Fibroblast of lung (primary cell): ENCODE measurements at places on chromosomes 16 and 17. TPM values are rescaled to one million over a fixed set of nuclear protein-coding genes. Genes with fewer than 3 reads are reported as not detected.

The TMIGD1 gene
- total RNA-seq = not detected in 2 replicates

The AGRP gene
- total RNA-seq = not detected in 2 replicates

The MGRN1 gene
- 15.9 and 26.1 TPM in 2 replicates for total RNA-seq

The PPY gene
- total RNA-seq = not detected in 2 replicates

The KIF18B gene
- under 0.01 and 0.99 TPM in 2 replicates for total RNA-seq

The CALB2 gene
- 0.51 and 1.3 TPM in 2 replicates for total RNA-seq

The SDR42E2 gene
- total RNA-seq = under 0.01 TPM in 1 of 2 replicates, not detected in the other

The FBXW10B gene
- 0.26 and 0.50 TPM in 2 replicates for total RNA-seq

The FOXF1 gene
- 15.9 and 31.5 TPM in 2 replicates for total RNA-seq

The COL1A1 gene
- total RNA-seq = 577 and 584 TPM in 2 replicates

The KRT9 gene
- total RNA-seq = not detected in 2 replicates

The SKAP1 gene
- total RNA-seq = not detected in 2 replicates

The NLRC3 gene
- total RNA-seq = under 0.01 and 0.17 TPM in 2 replicates

The CCDC144A gene
- total RNA-seq = 11.7 and 12.3 TPM in 2 replicates

The CD19 gene
- under 0.01 and 0.26 TPM in 2 replicates for total RNA-seq

The CCL4 gene
- total RNA-seq = not detected in 2 replicates

The CD300LB gene
- not detected in 2 replicates for total RNA-seq

The TPPP3 gene
- 1.5 and 3.8 TPM in 2 replicates for total RNA-seq

The FBRS gene
- 16.7 and 20.8 TPM in 2 replicates for total RNA-seq

The CD300LF gene
- total RNA-seq = not detected in 2 replicates

The CRYBA1 gene
- total RNA-seq = 0.17 TPM in 1 of 2 replicates, not detected in the other
